ENCODE measurements at places on chromosomes 11 and 22. TPM values are rescaled to one million over a fixed set of nuclear protein-coding genes. Genes with fewer than 3 reads are reported as not detected.

DNA sequence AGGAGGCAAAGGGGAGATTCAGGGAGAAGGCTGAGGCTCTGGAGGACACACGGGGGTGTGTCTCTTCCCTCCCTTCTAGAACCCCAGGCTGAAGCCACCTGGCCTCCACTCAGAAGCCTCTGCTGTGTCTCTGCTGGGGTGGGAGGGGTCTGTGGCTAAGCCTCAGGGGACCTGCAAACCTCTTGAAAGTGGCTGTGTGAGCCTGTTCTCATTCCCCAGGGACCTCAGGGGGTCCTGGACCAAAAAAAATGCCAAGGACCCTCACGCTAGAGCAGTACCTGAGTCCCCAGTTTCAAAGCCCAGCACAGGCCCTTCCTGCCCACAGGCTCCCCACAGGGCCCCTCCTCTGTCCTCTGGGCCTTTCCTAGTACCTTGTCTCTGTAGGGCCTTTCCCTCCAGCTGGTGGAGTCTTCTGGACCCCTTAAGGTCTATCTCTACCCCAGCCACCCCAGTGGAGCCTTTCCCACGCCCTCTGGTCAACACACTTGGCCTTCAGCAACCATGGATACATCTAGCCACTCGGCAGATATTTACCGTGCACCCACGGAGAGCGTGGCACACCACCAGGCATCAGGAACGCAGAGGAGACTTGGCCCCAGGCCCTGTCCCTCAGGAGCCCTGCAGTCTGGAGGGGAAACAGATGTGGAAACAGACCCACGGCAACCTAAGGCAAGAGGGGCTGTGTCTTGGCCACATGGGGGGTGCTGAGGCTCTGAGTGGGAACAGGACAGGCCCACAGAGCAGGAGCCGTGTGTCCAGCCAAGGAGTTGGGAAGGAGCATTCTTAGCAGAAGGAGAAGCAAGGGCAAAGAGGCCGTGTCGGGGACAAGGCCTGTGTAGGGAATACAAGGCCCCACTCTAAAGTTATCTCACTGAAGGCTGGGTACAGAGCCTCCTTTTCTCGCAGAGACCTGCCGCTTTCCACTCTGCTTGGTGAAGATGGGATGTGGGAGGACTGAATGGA is 18.5 kb downstream of the PLA2G6 start:
- no peak overlapping the region for H3K27ac ChIP-seq
- no peaks in the 10 kb centered on the region for H3K27me3 ChIP-seq
- H3K36me3 ChIP-seq: no peaks in the 10 kb centered on the region
- no peak overlapping the region for H3K4me3 ChIP-seq
- DNase-seq: no peak
- H3K4me1 ChIP-seq: no peaks in the 10 kb centered on the region

GRCh38 chr11:12110714-12111548 is 541 bp downstream of the MICAL2 start:
- H3K4me1 ChIP-seq: no peaks in the 10 kb centered on the region
- no peaks in the 10 kb centered on the region for H3K36me3 ChIP-seq
- no peaks in the 10 kb centered on the region for H3K27me3 ChIP-seq
- peak overlapping the region; percentile 85 for H3K4me3 ChIP-seq
- peak overlapping the region; percentile 91 for H3K27ac ChIP-seq
- peak; percentile 45 for DNase-seq

- no peak overlapping the region for H3K27ac ChIP-seq
- no peaks in the 10 kb centered on the region for H3K36me3 ChIP-seq
- no peak for DNase-seq
- no peaks in the 10 kb centered on the region for H3K4me1 ChIP-seq
Measured at GRCh38 chr22:28544431-28544868, 135.2 kb downstream of the TTC28 start.

GRCh38 chr11:35146074-35146521 is 7.1 kb downstream of the CD44 start:
- DNase-seq: no peak
- peak overlapping the region; percentile 30 for H3K27ac ChIP-seq
- no peak overlapping the region for H3K4me3 ChIP-seq

GRCh38 chr22:46813816-46814597 is 51.6 kb downstream of the TBC1D22A start:
- H3K4me3 ChIP-seq: no peak overlapping the region
- no peak for DNase-seq
- H3K36me3 ChIP-seq: no peaks in the 10 kb centered on the region
- no peaks in the 10 kb centered on the region for H3K4me1 ChIP-seq
- no peaks in the 10 kb centered on the region for H3K27me3 ChIP-seq

- DNase-seq: no peak
- no peak overlapping the region for H3K27ac ChIP-seq
- no peaks in the 10 kb centered on the region for H3K27me3 ChIP-seq
- no peaks in the 10 kb centered on the region for H3K36me3 ChIP-seq
- no peaks in the 10 kb centered on the region for H3K4me1 ChIP-seq
Measured at GRCh38 chr11:27328614-27329013, 34.4 kb downstream of the CCDC34 start.

DNA sequence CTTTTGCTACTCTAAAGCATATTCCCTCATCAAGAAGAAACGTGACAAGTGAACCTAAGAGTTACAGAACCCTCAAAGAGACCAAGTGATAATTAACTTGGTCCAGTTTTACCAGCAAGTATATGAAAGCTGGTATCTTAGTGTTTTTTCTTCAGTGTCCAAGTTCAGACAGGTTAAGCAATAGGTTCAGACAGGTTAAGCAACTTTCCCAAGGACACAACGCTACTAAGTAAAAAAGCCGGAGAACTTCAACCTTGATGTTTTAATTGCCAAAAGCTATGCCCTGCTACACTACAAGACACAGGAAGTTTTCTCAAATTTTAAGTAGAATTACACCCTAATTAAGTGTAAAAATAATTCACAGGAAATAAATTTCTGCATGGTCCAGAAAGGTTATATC is 30.0 kb upstream of the ARHGAP32 start:
- H3K36me3 ChIP-seq: no peaks in the 10 kb centered on the region
- no peak for DNase-seq
- no peak overlapping the region for H3K4me3 ChIP-seq

Gene CDC45
- 11.7 TPM for total RNA-seq

DNA sequence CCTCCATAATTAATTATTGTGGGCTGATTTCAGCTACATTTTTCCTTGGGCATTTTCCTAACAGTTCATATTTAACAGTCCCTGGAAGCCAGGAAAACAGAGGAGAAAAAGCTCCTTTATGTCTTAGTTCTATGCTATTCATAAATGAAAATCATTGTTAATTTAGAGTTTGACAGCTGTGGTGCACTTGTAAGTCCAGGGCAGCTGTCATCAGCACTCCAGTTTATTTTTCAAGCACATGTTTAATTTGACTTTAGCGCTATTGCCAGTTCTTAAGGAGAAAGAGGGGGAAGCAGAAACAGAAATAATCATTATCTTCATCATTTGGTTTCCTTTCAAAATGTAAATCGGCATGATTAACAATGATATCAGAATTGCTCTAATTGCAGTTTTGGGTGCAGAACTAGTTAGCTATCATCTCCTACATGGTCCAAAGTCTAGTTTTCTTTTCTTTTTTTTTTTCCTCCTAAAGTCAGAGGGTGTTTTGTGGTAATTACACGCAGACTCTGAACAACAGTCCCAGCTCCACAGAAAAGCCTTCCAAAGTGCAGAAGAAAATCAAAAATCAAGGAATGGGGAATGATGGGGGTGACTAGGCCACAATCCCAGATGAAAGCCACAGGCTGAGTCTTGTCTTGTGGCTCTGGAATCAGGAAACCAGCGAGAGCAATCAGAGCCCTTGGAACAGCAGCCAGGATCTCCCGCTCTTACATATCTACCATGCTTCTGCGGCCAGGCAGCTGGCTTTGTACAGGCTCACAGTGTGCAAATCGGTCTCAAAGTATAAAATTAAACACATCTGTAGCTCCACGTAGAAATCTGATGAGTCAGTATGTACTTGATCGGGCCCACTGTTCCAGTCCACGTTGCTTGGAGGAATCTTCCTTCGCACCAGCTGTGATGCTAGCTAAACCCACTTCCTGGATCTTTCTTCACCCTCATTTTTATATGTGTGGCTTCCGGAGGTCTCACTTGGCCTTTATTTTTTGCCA is 91.9 kb downstream of the SPON1 start:
- no peak overlapping the region for H3K4me3 ChIP-seq
- no peaks in the 10 kb centered on the region for H3K4me1 ChIP-seq
- no peaks in the 10 kb centered on the region for H3K36me3 ChIP-seq
- H3K27me3 ChIP-seq: no peaks in the 10 kb centered on the region
- peak; percentile 63 for DNase-seq

DNA sequence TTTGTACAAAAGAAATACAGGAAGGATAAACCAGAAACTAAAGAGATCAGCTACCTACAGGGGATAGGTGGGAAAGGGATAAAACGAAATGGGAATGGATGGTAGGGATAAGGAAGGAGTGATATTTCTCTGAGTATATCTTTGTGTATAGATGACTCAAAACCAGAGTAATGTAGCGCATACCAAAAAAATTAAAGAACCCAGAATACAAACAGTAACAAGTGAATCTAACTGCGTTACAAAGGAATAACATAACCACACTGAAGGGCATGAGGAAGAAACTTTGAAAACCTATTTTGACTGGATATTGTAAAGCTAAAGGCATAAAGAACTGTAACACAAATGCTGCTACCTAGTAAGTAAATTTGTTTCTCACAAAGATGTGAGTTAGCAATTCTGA is 37.9 kb downstream of the MAPK1 start:
- H3K4me3 ChIP-seq: no peak overlapping the region
- no peaks in the 10 kb centered on the region for H3K4me1 ChIP-seq
- no peaks in the 10 kb centered on the region for H3K27me3 ChIP-seq
- no peaks in the 10 kb centered on the region for H3K36me3 ChIP-seq

- H3K27ac ChIP-seq: no peak overlapping the region
- H3K27me3 ChIP-seq: no peaks in the 10 kb centered on the region
- no peak overlapping the region for H3K4me3 ChIP-seq
- no peaks in the 10 kb centered on the region for H3K4me1 ChIP-seq
Measured at GRCh38 chr11:34869425-34869824, 46.8 kb downstream of the APIP start.

DNA sequence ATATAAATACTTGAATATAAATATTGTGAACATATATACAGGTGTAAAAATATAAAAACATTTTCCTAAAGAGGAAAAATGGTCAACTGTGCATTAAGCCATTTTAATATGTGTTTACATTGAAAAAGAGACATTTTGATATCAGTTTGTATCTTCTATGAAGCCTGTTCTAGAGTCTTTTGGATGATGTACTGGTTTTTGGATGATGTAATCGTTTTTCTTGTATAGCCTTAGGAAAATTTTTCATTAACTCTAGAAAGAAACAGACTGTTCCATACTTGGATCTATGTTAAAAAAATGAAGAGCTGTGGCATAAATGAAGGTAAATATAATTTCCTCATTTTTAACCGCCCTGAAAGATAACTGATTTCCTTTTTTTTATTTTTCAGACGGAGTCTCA is 39.6 kb upstream of the RDX start:
- H3K4me3 ChIP-seq: no peak overlapping the region
- DNase-seq: no peak
- H3K4me1 ChIP-seq: no peaks in the 10 kb centered on the region
- no peaks in the 10 kb centered on the region for H3K27me3 ChIP-seq
- no peak overlapping the region for H3K27ac ChIP-seq

GRCh38 chr11:40987776-40988435 is 471.5 kb downstream of the LRRC4C start:
- no peak for DNase-seq
- H3K27me3 ChIP-seq: no peaks in the 10 kb centered on the region
- H3K27ac ChIP-seq: no peak overlapping the region
- H3K4me1 ChIP-seq: no peaks in the 10 kb centered on the region
- no peak overlapping the region for H3K4me3 ChIP-seq
- H3K36me3 ChIP-seq: no peaks in the 10 kb centered on the region

Gene QSER1
- 54.2 TPM for total RNA-seq

DNA sequence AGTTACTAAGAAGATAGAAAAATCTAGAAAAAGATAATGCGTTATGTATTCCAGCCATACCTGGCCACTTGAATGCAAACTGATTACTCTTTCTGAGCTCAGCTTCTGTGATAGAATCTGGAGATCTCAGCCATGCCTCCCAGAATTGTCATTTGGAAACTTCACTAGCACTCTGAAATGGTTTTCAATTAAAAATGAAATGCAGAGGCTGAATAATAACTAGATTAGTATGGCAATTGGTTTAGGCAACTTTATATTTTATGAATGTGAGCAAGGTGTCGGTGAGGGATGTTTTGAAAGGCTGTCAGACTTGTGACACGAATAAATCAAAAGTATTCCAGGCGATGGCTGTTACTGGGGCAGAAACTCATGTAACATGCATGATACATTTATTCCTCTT is 128.8 kb upstream of the SORL1-AS1 start:
- no peak for DNase-seq
- no peaks in the 10 kb centered on the region for H3K36me3 ChIP-seq
- no peak overlapping the region for H3K27ac ChIP-seq
- no peak overlapping the region for H3K4me3 ChIP-seq
- H3K4me1 ChIP-seq: no peaks in the 10 kb centered on the region
- H3K27me3 ChIP-seq: no peaks in the 10 kb centered on the region

Gene SDF2L1
- 15.5 TPM for total RNA-seq

DNA sequence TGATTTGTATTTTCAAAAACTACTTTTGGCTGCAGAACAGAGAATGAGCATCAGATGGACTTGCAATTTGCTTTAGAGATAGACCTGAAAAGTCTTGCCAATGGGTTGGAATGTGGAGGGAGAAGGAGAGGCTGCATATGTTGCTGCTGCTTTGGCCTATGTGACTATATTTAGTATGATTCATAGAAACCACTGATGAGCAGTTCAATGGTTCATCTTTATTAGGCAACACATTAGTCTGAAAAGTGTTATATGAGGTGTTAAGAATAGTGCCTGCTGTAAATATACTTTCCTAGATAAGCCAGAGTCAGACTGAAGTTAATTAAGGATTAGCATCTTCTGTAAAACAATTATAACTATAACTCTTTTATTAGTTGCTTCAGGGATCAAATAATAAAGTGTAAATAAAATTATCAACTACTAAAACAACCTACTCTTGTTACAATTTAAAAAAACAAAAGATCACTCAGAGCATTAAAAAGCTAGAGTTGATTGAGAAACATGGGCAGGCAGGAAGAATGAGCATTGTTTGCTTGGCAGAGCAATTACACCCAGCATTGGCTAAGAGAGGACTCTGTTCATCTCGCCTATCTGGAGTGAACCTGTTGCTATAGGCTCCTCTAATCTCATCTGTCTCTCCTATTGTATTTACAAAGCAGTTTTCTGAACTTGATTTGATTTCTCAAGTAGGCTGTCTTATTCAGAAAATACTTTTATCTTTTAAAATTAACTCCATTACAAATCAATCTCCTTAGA is 36.3 kb downstream of the HORMAD2 start:
- H3K27me3 ChIP-seq: no peaks in the 10 kb centered on the region
- no peak overlapping the region for H3K4me3 ChIP-seq
- DNase-seq: no peak
